Activated T-cell treated with anti-CD3 and anti-CD28 coated beads, Interleukin-2, amount 50 U/mL, for 72 hours (primary cell): ENCODE measurements at places on chromosomes 6 and 20. TPM values are rescaled to one million over a fixed set of nuclear protein-coding genes. Genes with fewer than 3 reads are reported as not detected.

GRCh38 chr6:119626884-119627619 is 277.5 kb upstream of the MAN1A1 start:
- no peak for DNase-seq

GRCh38 chr6:227812-228338 is 64.4 kb upstream of the DUSP22 start:
- no peak for DNase-seq

GRCh38 chr6:1869769-1870168 is 260.1 kb downstream of the FOXC1 start:
- no peak for DNase-seq

DNA sequence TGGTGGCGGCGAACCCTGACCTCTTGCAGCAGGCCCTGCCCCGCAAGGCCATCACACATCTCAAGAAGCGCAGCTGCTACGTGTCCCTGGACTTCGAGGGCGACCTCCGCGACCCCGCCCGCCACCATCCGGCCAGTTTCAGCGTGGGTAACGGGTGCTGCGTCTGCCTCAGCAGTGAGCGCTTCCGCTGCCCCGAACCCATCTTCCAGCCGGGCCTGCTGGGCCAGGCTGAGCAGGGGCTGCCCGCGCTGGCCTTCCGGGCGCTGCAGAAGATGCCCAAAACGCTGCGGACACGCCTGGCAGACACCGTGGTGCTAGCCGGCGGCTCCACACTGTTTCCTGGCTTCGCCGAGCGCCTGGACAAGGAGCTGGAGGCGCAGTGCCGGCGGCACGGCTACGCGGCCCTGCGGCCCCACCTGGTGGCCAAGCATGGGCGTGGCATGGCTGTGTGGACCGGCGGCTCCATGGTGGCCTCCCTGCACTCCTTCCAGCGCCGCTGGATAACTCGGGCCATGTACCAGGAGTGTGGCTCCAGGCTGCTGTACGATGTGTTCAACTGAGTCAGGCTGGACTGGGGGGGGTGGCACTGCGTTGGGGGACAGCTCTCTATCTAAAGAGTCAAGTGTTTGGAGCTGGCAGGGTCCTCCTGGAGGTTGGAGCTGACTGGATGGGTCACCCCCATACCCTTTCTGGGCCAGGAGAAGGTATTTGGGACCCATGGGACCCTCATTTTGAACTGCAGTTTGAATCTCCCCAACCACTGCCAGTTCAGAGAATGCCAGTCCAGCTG is 1.1 kb downstream of the ACTL10 start:
- DNase-seq = peak; percentile 86

GRCh38 chr6:75943381-75943780 is 129.1 kb downstream of the IMPG1 start:
- no peak for DNase-seq

DNA sequence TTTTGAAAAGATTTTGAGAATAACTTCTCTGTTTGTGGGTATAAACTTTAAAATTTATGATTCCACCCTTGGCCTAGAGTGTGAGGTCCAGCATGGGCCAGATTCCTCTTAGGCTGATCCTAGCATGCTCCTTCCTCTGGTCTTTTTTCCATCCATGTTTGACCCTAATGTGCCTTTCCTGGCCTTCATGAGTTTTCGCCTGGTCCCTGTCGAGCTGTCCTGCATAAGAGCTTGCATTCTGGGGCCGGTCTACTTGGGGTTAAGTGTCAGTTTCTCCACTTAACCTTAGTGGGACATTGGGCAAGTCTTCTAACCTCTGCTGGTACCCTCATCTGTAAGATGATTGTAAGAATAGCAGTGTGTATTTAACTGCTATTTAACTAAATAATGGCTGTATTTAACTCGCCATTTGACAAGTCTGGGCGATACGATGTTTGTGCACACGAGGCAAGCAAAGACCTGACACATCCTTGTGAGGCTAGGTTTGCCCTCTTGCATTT is 40.7 kb upstream of the TAGAP start:
- no peak for DNase-seq

DNA sequence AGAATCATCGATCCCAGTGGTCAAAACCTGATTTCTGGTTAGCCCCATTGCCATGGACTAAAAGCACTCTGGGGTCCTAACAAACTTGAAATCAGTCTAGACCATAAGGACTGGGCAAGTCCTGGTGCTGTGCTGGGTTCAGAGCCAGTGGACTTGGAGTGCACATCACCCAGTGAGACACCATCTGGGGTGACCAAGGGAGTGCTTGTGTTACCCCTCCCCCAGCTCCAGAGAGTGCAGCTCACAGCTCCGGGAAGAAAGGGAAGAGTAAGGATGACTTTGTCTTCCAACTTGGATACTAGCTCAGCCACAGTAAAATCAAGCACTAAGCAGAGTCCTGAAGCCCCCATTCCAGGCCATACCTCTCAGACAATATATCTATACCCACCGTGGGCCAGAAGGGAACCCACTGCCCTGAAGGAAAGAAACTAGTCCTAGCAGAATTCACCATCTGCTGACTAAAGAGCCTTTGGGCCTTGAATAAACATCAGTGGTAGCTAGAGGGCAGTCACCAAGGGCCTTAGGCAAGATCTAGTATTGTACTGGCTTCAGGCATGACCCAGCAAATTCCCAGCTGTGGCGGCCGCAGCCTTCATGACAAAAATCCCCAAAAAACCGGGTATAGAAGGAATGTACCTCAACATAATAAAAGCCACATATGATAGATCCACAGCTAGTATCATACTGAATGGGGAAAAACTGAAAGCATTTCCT is 153.5 kb upstream of the OGFRL1 start:
- no peak for DNase-seq

DNA sequence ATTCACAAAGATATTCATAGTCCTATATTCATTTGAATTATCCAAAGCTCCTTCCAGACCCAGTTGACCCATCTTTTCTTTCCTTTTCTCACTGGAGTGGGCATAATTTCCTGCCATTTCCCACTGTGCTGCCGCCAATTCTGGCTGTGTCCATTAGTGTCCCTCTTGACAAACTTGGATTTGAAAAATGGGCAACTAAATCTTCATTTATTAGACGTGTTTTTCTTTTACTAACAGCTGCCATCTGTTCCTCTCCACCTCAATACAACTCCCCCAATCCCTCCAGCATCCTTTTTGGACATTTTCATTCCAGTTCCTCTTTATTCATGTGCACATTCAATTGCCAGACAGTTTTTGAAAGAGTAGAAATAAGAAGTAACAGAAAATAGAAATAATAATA is 90.5 kb downstream of the PCSK2 start:
- DNase-seq = no peak

- DNase-seq = no peak
Measured at GRCh38 chr20:24584538-24585356, 115.3 kb downstream of the SYNDIG1 start.

GRCh38 chr6:166375013-166375412 is 7.7 kb downstream of the MPC1 start:
- no peak for DNase-seq

GRCh38 chr6:97406633-97407032 is 123.6 kb upstream of the MMS22L start:
- DNase-seq = no peak

GRCh38 chr20:46987001-46987400 is 92.4 kb downstream of the EYA2 start:
- DNase-seq = no peak

GRCh38 chr6:158698931-158699330 is 49.1 kb downstream of the SYTL3 start:
- peak; percentile 30 for DNase-seq

GRCh38 chr6:53701333-53702218 is 36.0 kb upstream of the KLHL31 start:
- DNase-seq = peak; percentile 50

DNA sequence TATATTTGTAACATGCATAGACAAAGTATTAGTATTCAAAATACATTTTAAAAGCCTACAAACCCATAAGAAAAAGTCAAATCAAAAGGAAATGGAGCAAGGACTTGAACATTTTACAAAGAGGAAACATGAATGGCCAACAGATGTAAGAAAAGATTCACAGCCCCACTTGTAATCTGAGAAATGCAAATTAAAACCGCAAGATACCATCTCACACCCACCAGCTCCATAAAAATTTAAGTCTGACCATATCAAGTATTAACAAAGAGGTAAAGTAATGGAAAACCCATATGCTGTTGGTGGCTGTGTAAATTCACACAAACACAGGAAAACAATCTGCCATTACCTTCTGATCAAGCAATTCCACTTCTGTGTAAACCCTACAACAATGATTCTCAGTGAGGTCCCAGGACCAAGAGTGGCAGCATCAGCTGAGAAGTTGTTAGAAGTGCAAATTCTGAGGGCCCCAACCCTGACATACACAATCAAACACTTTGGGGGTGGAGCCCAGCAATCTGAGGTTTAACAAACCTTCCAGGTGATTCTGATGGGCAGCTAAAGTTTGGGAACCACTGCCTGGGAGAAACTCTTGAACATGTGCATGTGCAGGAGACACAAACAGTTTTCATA is 30.9 kb downstream of the BCL2L1 start:
- no peak for DNase-seq

- DNase-seq = no peak
Measured at GRCh38 chr6:168988801-168989200, 264.8 kb downstream of the THBS2 start.

- no peak for DNase-seq
Measured at GRCh38 chr20:57450419-57450818, 59.2 kb downstream of the RBM38 start.

- no peak for DNase-seq
Measured at GRCh38 chr6:117272032-117272866, 6.9 kb downstream of the VGLL2 start.

DNA sequence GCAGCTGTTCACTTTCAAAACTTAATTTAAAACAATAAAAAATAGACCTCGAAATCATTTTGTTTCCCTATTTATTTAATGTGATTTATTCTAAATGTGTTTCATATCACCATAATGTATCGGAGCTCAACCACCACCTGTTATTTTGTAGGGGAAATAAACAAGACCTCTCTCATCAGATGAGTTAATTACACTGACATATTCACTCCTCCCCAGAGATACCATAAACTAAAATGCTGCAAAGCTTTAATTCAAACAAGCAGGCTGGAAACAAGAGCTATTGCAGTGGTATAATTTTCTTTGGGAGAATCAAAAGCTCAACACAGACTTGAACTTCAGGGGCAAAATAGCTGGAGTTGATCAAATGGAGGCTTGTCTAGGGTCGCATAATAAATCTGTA is 303.5 kb upstream of the TSHZ2 start:
- DNase-seq = no peak

GRCh38 chr6:111781041-111781708 is 92.1 kb downstream of the FYN start:
- no peak for DNase-seq

- no peak for DNase-seq
Measured at GRCh38 chr6:157865249-157865648, 42.2 kb downstream of the SNX9 start.

DNA sequence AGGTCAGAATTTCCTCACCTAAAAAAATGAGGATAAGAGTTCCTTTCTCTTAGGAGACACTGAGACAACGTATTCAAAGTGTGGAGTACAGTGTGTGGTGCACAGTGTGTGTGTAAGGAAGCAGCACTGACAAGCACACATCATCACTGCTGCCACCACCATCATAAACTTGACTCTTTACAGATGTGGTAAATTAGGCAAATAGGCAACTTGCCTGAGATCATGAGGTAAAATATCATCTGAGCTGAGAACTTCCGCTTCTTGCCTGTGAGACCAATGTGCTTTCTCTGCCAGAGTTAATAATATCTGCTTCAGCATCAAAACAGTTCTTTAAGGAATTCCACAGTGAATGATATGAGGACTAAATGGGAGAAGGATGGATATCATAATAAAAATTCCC is 52.7 kb downstream of the LYRM4 start:
- no peak for DNase-seq

DNA sequence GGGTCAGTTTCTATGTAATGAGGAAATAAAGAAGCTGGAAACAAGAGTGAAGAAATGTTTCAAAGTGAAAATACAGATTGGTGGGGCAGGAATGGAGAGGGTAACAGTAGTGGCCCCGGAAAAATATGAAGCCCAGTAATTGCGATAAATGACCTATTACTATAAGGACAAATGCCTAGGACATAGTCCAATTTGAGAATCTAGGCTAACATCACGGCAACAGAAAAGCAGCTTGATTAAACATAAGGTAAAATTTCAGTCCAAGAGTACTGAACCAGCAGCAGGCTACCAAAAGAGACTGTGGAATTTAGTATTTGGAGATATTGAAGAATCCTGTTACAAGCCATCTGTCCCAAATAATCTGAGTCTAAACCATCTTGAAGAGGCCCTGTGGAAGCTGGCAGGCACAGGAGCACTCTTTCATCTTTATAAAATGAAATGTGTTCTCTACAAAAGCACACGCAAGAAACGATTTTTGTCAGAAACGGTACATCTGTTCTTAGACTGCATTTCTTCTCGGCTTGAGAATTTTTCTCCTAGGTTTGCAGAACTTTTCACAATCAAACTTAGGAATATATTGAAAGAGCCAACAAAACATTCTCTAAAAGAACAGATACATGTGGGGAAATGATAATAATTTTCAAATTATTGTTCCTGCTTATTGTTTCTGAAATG is 49.3 kb downstream of the ELOVL5 start:
- no peak for DNase-seq

DNA sequence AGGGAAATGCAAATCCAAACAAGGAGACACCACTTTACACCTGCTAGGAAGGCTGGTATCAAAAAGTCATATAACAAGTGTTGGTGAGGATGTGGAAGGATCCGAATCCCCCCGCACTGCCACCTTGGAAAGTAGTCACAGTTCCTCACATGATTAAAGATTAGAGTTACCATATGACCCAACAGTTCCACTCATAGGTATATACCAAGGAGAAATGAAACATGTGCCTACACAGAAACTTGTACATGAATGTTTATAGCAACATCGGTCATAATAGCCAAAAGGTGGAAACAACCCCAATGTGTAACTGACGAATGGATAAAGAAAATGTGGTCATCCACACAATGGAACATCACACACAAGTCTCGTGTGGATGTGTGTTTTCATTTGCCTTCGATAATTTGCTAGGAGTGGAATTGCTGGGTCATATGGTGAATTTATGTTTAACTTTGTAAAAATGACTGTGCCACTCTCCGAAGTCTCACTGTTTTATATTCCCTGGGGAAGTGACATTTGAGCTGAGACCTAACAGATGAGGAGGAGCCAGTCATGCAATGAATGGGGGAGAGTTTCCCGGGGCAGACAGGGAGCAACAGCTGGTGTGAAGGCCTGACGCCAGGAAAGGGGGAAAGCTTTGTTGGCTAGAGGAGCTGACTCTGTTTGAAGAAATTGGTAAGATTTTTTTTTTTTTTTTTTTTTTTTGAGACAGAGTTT is 125.9 kb upstream of the MLN start:
- DNase-seq = no peak

Gene TRIM31
- 0.12 TPM for total RNA-seq

Gene DBNDD2
- 28.7 TPM for total RNA-seq

Gene KIAA0408
- total RNA-seq = 6.6 TPM

Gene OR2H2
- not detected for total RNA-seq

Gene FITM2
- 2.9 TPM for total RNA-seq

Gene FAM83C
- not detected for total RNA-seq

Gene RAET1L
- not detected for total RNA-seq

Gene TMEM200A
- 0.53 TPM for total RNA-seq

Gene BPIFB1
- not detected for total RNA-seq

Gene CLVS2
- total RNA-seq = not detected

Gene PDE7B
- total RNA-seq = 1.00 TPM

Gene MATN4
- total RNA-seq = 5.1 TPM

Gene CPXM1
- total RNA-seq = 4.0 TPM

Gene NKX2-4
- total RNA-seq = not detected

Gene EMILIN3
- not detected for total RNA-seq
